T1000 (cell line): ENCODE measurements at places on chromosomes 1 and 21.
A peak's percentile ranks its signal among the peaks of the same experiment; 100 is the strongest.

- no peak for DNase-seq
Observed at GRCh38 chr1:156775799-156776198, 8.5 kb downstream of the PRCC start.

- DNase-seq = no peak
Observed at GRCh38 chr1:172489847-172490246, 43.1 kb upstream of the SUCO start.

- DNase-seq = no peak
Observed at GRCh38 chr1:46689356-46689755, 17.7 kb downstream of the TEX38 start.

DNA sequence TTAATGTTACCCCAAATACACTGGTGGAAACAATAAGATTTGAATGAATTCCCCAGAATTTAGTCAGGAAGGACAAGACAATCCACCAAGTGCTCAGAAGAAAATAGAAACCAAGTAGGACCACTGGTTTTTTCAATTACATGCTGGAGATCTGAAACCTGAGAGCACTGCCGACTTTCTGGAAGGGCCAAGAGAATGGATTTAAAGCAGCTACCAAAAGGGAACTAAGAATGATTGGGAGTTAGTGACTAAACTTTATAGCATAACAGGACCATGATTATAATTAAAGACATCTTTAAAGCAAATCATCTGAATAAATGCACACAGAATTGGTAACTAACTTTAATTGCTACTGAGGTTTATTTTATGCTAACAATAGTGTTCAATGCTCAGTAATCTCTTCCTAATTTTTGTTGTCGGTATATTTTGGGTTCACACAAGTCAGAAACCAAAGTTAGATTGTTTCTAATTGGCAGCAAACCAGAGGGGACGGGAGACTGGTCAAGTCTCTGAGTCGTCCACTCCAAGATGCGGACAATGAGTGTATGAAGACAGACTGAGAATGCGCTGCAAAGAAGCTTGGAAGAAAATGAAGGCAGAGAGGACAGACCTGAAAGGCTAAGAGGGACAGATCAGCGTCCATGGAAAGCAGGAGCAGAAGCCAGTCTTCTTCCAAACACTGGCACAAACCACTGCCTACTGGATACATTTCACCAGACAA lies 2.3 kb upstream of the RGS13 start:
- DNase-seq = no peak

GRCh38 chr1:172383536-172383935 lies 36.9 kb upstream of the C1orf105 start:
- no peak for DNase-seq

- DNase-seq = peak; percentile 20
Observed at GRCh38 chr1:56901716-56902115, 47.1 kb downstream of the C8A start.

DNA sequence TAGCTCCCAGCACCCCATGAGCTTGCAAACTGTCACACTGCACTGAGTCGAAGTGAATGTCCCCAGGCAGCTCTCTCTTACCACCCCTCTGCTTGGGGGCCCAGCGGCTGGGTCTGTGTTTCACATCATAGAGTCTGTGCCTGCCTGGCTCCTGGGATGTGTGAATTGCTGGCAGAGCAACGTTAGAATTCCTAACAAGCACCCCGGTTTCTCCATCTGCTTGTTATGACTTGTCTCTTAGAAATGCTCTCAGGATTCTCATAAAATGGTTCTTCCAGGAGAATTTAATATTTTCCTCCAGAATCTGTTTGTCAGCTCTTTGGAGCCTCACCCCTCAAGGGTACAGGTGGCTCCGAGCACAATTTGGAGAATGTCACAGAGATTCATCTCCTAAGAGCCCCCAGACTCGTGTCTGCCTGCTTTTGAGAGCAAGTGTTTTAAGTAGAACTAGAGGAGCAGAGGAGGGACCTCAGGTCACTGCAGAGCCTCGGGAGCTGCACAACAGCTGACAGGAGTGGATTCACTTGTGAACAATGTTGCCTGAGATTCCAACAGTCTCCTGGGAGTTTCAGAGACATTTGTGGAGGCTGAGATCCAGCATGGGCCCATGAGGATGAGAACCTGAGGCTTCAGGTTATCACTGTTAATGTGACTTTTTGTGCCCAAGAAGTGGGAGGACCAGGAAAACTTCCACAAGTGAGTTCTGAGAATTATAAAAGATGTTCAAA lies 131.5 kb downstream of the KCNJ6 start:
- no peak for DNase-seq

DNA sequence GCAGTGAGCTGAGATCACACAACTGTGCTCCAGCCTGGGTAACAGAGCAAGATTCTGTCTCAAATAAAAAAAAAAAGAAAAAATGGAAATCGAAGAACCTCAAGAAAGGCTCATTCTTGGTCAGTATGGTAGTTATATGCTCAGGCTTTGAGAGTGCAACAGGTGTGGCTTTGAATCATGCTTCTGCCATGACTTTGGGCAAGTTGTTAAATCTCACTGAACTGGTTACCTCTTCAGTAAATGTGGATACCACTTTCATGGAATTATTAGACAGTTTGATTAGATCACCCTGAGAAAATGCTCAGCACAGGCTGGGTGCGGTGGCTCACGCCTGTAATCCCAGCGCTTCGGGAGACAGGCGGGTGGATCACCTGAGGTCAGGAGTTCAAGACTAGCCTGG lies 12.8 kb downstream of the TRNAU1AP start:
- DNase-seq = no peak

DNA sequence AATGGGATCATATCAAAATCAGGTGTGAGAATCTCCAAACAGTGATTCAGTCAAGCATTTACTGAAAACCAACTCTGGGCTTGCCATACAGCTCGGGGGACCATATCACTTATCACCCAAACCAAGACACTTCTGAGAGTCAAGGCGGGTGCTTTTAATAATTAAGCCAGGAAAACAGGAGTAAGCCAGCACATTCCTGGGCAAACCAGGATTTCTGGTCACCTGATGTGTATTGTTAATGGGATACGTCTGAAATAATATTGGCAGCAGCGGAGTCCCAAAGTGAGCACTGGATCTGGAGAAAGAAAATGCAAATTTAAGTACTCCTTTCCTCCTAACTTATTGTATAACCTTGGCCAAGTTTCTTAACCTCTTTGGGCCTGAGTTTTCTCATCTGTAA lies 17.6 kb downstream of the OSCP1 start:
- DNase-seq = no peak

DNA sequence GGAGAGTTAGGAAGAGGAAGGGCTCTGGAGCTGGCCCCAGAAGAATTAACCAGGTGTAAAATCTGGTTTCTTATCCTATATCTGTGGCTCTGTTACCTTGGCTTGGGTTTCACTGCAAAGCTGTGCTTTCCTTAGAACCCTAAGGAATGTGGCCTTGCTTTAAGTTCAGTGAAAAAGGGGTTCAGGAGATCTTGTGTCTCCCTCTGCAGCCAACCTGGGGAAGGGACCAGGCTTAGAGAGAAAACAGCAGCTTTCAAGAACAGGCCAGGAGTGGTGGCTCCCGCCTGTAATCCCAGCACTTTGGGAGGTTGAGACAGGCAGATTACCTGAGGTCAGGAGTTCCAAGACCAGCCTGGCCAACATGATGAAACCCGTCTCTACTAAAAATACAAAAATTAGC lies 16.1 kb upstream of the MYCL start:
- DNase-seq = no peak

DNA sequence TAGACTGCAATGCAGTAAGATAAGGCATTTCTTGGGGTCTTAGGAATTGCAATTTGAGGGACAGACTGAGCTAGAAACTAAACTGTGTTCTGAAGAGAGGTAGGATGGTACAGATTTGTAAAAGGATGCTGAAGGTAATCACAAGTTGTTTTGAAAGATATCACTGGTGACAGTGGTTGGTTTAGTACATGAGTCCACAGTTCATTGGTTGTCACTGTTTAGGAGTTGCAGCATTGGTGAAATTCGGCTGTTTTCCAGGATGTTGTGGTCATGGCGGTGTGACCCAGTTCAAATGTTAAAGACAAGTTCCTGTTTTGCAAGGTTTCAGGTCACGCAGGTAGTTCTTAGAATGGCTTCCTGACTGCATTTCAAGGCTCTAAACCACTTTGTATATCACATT lies 292.8 kb upstream of the B3GALT2 start:
- DNase-seq = no peak

DNA sequence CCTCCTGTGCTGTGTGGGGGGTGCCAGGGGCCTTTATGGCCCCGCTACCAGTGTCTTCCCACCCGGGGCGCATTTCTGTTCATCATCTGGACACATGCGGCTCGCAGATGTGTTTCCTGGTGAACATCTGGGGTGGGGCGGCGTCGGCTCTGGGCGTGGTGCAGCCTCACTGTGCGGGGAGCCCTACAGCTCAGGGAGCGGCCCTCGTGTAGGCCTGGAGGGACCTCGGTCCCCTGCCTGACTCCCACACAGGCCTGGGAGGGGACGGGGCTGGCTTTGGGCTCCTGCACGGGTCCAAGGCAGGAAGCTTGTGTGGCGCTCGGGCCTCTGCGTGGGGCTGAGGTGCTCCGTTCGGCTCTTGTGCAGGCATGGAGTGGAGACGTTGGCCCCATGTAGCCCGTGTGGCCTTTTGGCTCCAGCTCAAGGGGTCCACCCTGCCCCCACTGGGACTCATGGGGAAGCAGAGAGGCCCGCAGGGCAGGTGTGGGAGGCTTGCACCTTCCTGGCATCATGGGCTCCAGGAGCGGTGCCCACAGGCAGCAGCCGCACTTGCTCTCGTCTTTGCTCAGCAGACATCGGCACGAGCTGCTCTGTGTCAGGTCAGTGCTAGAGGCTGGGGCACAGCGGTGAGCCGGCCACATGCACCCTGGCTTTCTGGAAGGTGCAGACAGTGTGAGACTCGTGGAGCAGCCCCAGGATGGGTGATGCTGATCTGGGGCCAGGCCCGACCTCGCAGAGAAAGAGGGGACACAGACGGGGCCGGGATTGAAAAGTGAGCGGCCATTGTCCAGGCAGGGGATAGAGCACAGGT lies 90.1 kb upstream of the ACTRT2 start:
- DNase-seq = no peak

DNA sequence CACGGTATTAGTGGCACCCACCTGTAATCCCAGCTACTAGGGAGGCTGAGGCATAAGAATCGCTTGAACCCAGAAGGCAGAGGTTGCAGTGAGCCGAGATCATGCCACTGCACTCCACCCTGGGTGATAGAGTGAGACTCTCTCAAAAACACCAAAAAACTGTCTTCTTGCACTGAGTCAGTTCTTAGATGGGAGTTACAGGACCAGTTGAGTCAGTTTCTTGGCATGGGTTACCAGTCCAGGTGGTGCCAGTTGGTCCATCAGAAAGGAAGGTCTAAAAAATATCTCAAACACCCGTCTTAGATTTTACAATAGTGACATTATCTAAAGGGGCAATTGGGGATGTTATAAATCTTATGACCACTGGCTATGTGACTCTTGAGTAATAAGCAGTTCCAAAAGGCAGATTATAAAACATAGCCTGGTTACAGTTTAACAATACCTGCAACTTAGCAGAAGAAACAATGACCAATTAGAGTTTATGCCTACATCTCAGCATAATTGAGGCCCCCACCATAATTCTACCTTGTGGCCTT lies 206.9 kb upstream of the FGGY start:
- DNase-seq = no peak

GRCh38 chr1:184792450-184792969 lies 37.9 kb upstream of the EDEM3 start:
- peak; percentile 64 for DNase-seq

DNA sequence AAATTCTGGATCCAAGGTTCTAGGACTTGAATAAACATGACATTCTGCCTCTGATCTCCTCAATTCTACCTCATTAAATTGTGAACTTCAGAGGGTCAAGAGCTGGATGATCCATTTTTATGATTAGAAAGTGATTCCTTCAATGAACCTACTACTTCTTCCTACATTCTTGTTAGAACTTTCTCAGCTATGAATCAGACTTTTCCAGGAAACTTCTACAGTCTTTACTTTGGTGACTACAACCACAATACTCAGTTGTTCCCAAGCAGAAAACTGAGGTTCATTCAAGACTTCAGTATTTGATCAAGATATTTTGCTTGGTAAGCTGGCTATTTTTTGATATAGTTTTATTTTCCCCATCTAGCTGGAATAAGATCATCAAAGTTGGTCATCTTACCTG lies 51.4 kb downstream of the CDC7 start:
- DNase-seq = no peak

DNA sequence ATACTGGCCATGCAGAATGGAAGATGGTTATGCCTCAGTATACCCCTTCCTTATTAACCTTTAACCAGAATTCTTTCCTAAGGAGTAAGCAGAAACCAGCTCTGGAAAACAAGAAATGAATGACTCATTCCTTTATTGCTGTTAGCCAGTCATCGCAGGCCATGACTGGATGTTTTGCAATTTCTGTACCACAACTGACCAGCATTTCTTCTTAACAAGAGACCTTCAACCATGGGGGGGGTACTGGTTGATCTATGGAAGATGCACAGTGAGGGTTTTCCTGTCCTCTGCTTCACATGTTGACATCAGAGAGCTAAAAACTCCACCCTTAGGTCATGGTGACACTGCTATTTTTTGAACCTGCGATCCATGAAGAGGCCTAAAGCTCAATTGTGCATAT lies 28.0 kb upstream of the RNF2 start:
- peak; percentile 32 for DNase-seq

DNA sequence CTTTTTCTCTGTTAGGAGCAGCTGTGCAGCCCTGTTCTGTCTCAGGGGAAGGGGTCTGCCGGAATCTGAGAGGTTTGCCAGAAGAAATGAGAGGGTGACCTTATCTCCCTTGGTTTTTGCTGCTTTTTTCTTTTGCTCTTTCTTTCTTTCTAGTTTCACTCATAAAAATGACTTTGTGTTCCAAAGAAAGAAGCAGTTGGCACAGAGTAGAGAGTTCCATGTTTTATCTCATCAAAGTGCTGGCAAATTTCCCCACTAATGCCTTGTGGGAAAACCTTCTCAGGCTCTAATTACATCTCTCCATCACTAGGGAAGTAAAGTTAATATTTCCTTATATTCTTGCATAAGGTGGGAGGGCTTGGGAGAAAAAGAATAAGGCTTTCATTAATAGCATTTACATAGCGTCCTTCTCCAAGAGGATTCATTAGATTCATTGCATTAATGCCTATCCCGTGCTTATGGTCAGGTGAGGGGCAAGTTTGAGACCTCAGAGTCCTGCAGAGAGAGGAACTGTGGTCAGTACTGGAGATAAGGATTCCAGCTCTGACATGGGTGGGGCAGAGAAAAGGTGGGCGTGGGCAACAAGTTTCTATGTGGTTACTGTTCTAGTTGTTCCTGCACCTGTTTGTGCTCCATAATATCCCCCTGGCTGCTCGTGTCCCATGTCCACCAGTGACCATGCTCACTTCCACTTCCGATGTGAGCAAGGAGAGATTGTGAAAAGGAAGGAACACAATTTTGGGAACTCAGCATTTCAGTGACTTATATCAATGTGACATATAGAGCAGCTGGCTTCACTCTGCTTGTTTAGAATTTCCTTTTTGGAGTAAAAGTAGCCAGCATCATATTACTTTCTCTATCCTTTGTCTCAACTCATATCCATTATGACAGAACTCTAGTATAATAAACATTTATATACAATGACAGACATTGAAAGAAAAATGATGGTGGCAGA lies 79.5 kb downstream of the DISC1 start:
- no peak for DNase-seq

- no peak for DNase-seq
Observed at GRCh38 chr1:17833661-17834501, 78.7 kb downstream of the ACTL8 start.

- DNase-seq = no peak
Observed at GRCh38 chr1:206826394-206826793, 39.0 kb upstream of the IL20 start.
